ENCODE measurements at places on chromosomes 16 and 17.

GRCh38 chr17:60165223-60165622, 15.4 kb downstream of the CA4 start:
- no peak for DNase-seq

DNA sequence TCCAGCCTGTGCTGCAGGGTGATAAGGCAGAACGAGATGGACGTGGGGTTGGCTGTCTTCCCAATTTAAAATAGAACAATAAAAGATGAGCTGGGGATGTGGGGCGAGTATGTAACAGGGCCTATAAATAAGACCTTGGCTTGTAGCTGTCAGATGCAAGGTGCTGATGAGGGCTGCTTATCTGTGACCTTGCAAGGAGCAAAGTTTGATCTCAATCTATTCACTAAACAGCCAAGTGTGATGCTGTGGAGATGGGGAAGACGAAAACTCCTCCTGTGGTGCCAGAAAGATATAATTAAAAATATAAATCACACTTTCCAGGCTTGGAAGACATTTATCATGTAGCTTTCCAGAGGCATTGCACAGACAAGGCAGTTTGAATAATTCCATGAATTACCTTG, 26.7 kb upstream of the TEX2 start:
- no peak for DNase-seq

DNA sequence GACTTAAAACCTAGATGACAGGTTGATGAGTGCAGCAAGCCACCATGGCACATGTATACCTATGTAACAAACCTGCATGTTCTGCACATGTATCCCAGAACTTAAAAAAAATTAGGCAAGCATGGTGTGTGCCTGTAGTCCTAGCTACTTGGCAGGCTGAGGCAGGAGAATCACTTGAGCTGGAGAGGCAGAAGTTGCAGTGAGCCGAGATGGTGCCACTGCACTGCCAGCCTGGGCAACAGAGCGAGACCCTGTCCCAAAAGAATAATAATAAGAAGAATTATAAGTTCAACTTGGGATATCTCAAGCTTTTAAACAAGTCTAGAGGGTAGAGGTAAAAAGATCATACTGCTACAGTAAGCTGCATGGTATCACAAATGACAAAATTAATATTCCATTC, 9.8 kb downstream of the CDC6 start:
- DNase-seq = peak; percentile 25

GRCh38 chr16:80171199-80171598, 369.6 kb upstream of the DYNLRB2 start:
- DNase-seq = no peak

GRCh38 chr16:10126686-10127085, 55.5 kb downstream of the GRIN2A start:
- no peak for DNase-seq

DNA sequence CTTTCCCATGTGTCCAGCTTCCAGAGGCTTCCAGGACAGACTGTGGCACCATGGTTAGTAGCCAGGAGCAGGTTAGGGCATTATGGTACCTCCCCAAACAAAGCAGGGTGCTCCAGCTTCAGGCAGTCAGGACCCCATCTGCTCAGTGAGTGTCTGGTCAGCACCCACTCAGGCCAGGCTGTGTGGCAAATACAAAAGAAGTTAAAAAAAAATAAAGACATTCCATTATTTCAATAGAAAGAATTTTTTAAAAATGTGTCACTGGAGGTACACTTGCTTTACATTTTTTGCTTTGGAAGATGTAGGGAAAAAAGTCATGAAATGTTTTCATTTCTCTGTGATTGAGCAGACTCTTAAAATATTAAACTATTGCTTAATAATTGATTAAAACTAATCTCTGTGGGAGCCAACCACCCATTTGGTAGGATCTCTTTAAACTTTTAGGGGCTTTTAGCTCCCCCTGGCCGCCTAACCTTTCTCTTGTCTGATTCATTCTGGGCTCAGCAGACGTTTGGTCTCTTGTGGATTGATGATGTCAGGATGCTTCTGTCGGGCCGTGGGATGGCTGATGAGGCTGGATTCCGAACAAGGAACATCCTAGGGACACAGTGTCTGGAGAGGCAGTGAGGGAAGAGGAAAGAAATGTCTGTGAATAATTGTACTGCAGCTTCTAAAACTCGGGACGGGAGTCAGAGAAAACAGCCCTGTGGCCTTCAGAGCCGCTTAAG, 28.4 kb upstream of the NPTX1 start:
- DNase-seq = no peak

DNA sequence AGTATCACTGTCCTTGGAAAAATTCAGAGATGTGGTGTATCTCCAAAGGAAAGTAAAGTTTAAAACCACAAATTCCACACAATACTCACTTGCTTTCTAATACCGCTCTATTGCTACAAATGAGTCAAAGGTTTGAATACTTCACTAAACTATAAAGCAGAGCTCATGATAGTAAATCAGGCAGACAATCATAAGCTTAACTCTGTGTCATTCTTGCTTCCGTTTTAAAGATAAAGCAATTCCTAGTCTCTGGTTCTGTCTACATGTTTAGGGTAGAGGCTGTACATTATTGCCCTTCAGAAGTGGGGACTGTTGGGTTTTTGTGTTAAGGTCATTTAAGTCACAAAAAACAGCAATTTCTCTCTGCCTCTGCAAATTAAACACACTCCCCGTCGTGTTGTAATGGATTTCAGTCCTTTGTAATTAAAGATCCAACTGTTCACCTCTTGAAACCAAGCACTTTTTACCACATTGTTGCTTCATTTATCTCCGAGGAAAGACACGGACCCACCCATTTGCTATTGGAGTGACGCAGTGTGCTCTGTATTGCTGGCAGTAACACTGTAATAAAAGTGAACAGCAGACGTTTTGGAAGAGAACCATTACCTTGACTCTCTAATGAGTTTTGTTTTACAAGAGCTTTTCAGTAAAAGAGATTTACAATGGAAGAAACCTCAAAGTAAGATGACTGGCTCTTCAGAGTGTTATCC, 83.1 kb upstream of the CNTNAP4 start:
- DNase-seq = no peak

GRCh38 chr17:79984877-79985276, 50.8 kb downstream of the TBC1D16 start:
- no peak for DNase-seq

DNA sequence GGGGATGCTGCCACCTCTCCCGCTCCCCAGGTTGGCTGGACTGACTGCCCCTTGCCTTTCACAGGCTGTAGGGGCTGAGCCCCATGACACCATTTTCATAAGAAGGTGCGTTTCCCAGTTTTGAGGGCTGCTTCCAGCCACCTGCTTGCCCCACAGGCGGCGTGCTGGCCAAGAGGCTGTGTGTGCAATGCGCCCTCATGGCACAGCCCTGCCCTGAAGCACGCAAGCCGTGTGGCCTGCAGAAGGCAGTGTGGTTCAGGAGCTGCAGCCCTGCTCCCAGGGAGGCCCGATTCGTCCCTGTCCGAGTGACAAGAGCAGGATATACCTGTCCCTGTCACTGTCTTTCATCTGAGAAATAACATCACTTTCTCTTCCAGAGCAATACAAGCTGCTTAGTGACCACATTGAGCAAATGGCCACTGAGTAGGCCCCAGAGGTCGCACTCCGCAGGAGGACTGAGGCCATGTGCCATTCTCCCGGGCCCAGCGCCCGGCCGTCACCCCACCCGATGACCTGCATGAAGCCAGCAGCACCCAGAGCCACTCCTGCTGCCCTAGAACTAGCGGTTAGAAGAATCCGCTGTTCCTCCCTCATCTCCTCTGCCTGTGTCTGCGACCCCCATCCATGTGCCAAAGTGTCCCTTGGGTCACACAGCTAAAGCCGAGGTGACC, 24.2 kb downstream of the CIBAR2 start:
- DNase-seq = no peak

GRCh38 chr17:68302666-68303065, 11.4 kb downstream of the ARSG start:
- DNase-seq = no peak

GRCh38 chr17:1997927-1998742, 27.0 kb downstream of the RTN4RL1 start:
- DNase-seq = no peak

DNA sequence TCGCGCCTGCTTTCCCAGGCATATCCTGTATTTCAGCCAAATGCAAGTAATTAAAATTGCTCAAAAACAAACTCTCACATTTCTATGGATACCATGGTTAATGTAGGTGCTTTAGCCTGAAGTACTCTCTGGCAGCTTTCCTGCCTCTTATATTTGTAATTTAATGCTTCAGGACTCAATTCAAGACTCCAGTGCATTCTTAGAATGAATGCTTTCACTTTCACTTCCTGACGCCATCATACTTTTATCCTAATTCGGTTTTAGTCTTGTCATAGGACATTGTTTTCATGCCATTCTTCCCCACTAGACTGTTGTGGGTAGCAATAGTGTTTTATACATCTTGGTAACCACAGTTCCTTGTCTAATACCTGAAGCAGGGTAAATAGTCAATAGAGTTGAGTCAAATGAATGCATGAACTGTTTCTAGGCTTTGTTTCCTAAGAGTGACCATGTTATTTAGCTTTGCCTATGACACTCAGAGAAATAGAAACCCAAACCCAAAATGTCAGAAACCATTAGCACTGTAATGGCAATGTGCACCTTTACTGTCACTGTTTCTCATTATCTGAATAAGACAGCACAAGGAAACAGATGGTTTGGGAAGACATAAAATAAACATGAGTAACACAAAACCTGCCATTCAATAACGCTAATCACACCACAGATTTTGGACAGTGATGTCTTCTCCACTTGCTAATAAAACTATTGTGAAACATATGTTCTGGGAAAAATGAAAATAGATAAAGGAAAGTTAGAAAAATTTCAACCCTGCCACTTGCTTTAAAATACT, 705.5 kb downstream of the CDH11 start:
- DNase-seq = no peak

DNA sequence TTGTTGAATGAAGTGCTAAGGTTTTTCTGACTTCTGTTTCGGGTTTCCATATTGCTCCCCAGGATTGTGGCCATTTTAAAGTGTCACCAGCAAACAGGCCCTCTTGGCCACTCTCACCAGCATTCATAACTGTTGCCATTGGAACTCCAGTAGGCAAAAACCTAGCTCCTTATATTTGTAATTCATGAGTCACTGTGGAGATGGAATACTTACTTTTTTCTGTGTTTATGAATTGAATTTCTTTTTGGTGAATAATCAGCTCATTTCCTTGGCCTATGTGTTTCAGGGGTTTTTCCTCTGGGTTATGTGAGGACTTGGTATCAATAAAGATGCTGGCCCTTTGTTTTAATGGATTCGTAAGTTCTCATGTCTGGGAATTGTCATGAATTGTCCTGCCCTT, 255.1 kb downstream of the SNX29 start:
- DNase-seq = no peak

- no peak for DNase-seq
Measured at GRCh38 chr17:81328978-81329926, 34.1 kb upstream of the SLC38A10 start.

GRCh38 chr17:50102164-50102991, 7.2 kb downstream of the PDK2 start:
- no peak for DNase-seq

- DNase-seq = no peak
Measured at GRCh38 chr17:27408891-27409290, 47.4 kb upstream of the KSR1 start.

- no peak for DNase-seq
Measured at GRCh38 chr16:89966756-89967155, 18.2 kb downstream of the DEF8 start.

Data from activated effector memory CD4-positive, alpha-beta T cell treated with anti-CD3 and anti-CD28 coated beads, Interleukin-2, amount 50 U/mL, for 16 hours (primary cell).